GM04504 (cell line): ENCODE measurements at places on chromosomes 5 and 9.
A peak's percentile ranks its signal among the peaks of the same experiment; 100 is the strongest.

DNA sequence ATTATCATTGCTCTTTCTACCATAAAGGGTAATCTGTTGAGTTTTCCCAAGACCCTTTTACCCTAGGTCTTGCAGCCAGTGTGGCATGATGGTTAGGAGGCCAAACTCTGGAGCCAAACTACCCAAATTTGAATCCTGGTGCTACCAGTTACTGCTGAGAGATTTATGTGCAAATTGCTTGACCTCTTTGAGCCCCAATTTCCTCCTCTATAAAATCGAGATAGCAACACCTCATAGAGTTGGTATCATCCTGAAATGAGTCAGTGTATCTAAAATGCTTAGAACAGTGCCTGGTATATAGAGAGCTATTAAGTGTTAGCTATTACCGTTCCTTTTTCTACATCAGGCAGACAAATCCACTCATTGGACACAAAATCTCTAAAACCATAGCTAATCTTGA, 43.0 kb downstream of the ACTBL2 start:
- no peak for DNase-seq

DNA sequence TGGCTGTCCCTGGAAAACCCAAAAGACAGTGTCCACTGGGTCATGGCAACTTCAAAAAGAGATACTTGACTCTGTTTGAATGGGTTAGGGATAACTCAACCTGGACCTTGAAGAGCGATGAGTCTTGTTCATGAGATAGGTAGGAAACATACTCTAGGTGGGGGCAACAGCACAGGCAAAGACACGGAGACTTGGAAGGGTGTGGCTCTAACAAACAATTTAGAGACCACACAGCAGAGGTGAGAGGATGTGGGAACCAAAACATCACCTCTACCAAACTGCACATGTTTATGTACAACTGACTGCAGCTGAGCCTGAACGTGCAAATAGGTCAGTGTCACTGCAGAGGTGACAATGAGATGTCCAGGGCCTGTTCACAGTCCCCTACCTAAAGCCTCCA, 247.7 kb upstream of the ADRA1B start:
- DNase-seq, result no peak

GRCh38 chr9:14066831-14067230, 247.1 kb downstream of the NFIB start:
- DNase-seq, result no peak

DNA sequence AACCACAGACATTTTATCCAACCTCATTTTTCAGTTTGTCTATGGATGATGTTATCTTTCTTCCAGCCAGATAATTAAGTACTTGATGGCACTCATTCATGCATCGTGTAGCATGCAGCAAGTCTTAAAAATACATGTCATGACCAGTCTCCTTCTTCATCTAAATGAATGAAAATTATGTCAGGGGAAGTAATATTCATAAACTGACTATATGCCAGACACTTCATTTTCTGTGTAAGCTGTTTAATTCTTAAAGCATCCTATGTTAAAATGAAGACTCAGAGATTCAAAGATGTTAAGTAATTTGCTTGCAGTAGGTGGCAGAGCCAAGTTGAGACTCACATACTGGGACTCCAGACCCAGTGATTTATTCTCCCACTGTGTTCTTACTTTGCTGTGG, 181.7 kb upstream of the CD180 start:
- DNase-seq, result no peak

GRCh38 chr5:134275822-134276221, 49.9 kb upstream of the PPP2CA start:
- DNase-seq, result no peak

GRCh38 chr9:84856181-84856632, 186.7 kb downstream of the NTRK2 start:
- peak; percentile 38 for DNase-seq

DNA sequence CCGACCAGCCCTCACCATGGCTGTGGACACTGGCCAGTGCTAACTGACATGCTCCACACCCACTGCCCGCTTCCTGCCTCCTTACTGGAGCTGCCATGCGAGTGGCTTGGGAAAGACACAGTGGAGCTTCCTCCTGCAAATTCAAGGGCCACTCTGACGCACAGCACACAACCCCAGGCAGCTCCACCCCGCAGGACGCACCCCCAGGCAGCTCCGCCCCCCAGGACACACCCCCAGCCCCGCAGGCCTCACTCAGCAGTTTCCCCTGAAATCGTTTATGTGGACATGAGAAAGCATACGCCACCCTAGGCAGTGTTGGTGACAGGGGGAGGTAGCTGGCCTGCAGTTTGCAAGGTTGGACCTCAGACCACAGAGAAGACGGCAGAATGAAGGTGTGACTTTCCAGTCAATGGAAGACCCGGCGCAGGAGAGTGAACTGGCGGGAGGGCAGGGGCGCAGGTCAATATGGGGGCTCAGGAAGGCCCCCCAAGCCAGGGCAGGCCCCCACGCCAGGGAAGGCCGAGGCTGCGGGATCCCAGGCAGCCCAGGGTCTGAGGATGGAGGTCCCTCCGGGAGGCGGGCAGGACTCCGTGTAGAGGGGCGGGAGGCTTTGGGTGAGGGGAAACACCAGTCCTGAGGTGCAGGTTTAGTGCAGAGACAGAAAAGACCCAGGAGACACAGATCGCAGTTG, 21.6 kb downstream of the LPCAT1 start:
- DNase-seq, result no peak

GRCh38 chr5:166977911-166978422, 1313.5 kb upstream of the WWC1 start:
- DNase-seq, result no peak

GRCh38 chr9:136351252-136351800, 12.2 kb downstream of the DNLZ start:
- DNase-seq, result no peak

DNA sequence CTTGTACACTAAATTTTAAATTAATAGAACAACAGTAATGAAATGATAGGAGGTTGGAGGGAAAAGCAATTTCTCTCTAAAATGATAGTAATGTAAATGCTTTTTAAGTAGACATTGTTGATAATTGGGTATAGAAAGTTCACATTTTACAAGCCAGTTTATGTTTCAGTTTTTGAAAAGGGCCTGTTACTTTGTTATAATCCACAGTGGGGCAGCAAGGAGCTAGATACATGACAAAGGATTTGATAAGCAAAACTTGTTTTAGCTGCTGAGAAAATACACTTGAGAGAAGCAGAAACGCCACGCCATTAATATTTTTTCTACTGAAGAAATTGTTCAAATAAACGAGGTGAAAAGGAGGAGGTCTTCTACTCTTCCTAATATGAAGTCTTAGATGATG, 30.2 kb downstream of the SREK1 start:
- no peak for DNase-seq

GRCh38 chr9:130138791-130139190, 33.4 kb upstream of the NCS1 start:
- DNase-seq, result peak; percentile 81

GRCh38 chr9:108727580-108728111, 128.1 kb downstream of the ACTL7B start:
- DNase-seq, result no peak

- DNase-seq, result no peak
These were observed 14.3 kb downstream of the WNK2 start for GRCh38 chr9:93198117-93198837.

GRCh38 chr9:126663661-126664072, 49.9 kb downstream of the LMX1B start:
- no peak for DNase-seq

DNA sequence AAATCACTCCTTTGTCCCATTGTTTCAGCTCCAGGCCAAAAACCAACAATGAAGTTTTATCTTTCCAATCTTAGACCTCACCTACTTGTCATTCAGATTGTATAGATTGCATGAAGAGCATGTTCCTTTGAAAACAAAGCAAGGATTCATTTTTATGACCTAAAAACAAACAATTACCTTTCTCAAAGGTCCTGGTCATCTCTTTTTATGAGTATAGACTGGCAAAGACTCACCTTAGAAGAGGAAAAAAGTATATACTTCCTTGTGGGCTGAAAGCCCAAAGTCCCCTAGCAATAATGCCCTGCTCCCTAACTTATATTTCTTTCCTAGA, 28.4 kb upstream of the TLE1 start:
- no peak for DNase-seq

- peak; percentile 42 for DNase-seq
These were observed 34.4 kb upstream of the SLC6A3 start for GRCh38 chr5:1479581-1480188.

- DNase-seq, result peak; percentile 39
These were observed 7.9 kb upstream of the ZFP62 start for GRCh38 chr5:180868960-180869359.

DNA sequence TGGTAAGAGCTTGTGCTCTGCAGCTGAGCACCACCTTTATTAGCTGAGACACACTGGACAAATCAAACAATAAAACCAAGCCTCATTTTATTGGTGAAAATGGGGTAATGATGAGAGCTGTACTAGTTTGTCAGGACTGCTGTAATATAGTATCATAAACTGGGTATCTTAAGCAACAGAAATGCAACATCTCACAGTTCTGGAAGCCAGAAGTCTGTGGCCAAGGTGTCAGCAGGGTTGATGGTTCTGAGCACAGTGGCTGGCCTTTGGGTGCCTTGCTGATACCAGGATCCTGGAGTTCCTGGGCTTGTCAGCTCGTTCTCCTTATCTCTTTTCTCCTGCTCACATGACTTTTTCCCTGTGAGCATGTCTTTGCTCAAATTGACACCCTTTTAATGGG, 513.1 kb downstream of the IRX1 start:
- no peak for DNase-seq

GRCh38 chr9:79408617-79409016, 163.1 kb upstream of the TLE4 start:
- peak; percentile 73 for DNase-seq

DNA sequence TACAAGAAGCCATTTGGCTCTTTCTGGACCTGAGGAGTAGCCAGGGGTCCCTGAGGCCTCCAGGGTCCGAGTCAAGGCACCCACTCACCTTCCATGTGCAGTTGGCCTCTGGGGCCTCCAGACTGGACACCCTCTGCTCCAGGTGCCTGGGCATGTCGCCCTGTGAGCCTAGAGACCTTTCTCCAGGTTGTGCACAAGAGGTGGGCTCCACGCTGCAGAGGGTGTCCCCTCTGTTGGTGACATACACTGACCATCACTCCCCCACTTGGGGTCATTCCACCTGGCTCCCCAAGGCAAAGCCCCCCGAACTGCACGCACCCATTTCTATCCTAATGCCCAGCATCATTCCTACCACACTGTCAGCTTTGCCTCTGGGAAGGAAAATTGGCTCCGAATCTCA, 48.8 kb downstream of the RASGEF1C start:
- no peak for DNase-seq

DNA sequence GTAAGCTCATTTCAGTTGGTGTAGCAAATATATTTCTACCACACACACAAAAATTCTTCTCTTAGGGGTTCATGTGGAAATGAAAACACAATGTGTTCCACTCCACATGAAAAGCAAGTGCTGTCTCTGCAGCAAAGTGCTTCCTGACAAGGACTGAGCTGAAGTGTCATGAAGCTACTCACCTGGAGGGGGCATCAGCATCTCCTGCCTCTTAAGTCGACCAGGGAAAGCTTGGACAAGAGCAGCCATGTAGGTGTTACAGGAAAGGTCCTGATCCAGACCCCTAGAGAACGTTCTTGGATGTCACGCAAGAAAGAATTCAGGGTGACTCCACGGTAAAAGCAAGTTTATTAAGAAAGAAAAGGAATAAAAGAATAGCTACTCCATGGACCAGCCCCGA, 62.8 kb downstream of the SV2C start:
- no peak for DNase-seq

DNA sequence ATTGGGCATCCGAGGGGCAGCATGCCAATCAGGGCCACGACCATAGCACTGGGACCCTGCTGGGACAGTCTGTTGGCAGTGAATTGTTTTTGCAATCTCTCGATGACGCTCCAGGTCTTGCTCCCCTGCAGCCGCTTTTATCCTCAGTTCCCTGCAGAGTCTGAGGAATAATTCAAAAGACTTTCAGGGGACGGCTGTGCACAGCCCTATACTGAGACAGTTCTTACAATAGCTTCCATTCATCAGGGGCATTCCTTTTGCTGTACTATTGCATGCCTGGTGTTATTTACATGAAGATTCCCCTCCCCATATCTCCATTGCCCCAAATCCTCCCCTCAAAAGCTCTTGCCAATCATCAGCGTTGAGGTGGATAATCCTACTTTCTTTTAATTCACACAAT, 163.3 kb upstream of the WWC1 start:
- no peak for DNase-seq
